Fibroblast of mammary gland (primary cell): ENCODE measurements at places on chromosomes 2 and 18.

- no peak for DNase-seq
These were observed 134.9 kb downstream of the ZAP70 start for GRCh38 chr2:97848306-97848705.

GRCh38 chr2:146807568-146808168, 1037.2 kb upstream of the ACVR2A start:
- DNase-seq, result no peak

GRCh38 chr18:3186678-3187658, 32.8 kb downstream of the MYOM1 start:
- DNase-seq, result peak; percentile 48

- no peak for DNase-seq
These were observed 15.2 kb upstream of the MAP4K4 start for GRCh38 chr2:101682311-101682710.

GRCh38 chr2:8877332-8877731, 39.9 kb upstream of the KIDINS220 start:
- DNase-seq, result no peak

DNA sequence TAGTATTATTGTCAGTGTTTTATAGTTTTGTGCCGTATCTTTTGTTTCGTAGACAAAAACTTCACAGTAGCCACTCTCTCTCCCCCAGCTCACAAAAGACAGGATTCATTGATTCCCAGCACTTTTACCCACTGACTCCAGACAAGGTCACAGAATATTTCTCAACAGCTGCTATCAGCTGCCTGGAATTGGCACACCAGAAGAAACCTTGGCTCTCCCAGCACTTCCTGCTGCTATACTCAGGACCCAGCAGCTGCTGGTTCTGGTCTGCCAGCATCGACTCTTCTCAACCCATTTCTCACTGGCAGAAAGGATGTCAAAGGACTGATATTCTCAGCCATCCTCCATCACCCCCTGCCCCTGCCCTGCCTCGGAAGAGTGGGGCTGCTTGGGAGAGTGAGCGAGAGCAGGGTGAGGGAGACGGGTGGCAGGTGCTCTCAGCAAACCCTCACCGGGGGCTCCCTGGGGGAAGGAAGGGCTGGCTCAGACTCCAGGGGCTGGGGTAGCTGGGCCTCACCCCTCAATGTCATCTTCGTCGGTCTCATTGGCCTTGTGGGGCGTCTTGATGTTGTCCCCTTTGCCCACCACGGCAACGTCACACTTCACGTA, 6.1 kb upstream of the OTOF start:
- no peak for DNase-seq
